ENCODE measurements at places on chromosomes 12 and 14.
A peak's percentile ranks its signal among the peaks of the same experiment; 100 is the strongest.

DNA sequence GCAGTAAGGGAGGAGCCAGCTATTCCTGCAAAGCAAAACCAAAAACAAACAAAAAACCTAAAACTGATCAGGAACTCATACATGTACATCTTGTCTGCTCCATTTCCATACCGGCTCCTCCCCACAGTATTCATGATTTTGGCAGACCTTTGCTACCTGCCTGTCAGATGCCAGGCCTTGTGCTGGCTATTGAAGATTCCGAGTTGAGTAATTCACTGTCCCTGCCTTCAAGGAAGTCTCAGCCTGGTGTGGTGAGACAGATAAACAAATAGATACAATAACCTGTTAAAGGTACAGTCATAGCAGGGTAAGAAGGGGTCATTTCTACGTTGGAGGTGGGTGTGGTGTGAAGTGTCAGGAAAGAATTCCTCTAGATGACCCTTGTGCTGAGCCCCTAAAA, 42.7 kb downstream of the SUSD6 start:
- no peak for DNase-seq

DNA sequence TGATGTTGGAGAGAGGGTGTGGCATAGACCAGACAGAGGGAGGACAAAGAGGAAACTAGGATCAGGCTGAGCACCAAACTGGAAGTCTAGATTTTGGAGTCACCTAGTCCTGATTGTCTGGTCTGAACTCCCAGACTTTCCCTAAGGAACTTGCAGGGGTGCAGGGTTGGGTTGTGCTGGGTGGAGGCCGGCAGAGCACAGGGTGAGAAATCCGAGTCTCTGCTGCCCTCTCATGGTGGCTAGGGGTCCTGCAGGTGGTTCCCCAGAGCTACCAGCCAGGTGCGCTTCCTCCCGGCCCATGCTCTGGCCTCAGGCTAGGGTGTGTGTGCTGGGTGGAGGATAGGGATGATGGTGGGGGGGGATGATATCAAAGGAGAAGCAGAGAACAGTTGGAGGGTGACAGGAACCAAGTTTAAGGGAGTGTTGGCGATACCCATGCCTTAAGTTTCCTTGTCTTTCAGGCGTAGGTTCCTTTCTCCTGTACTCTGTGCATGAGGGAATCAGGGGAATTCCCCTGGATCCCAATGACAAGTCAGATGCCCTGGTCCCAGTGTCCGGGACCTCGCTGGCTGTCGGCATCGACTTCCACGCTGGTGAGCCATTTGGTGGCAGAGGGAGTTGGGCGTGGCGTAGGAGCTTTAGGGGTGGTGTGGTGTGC, 33.5 kb upstream of the NXPH4 start:
- DNase-seq: peak; percentile 71

- DNase-seq: peak; percentile 91
Observed at GRCh38 chr14:93939304-93940229, 12.4 kb downstream of the FAM181A start.

DNA sequence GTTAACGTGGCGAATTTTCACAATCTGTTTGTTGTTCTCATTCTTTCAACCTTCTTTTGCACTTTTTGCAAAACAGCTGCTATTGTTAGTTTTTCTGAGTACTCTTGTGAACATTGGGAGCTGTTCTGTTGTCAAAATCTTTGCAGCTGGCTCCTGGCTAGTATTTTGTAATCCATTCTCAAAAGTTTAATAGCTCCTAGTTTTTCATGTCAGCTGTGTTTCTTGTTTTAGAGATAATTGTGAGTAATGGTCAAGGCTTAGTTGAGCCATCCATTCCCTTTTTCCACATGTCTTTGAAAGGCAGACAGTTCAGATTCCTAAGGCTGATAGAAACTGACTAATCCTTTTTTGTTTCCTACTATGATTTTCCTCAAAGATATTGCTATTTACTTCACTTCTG, 39.1 kb upstream of the CRADD start:
- DNase-seq: no peak

DNA sequence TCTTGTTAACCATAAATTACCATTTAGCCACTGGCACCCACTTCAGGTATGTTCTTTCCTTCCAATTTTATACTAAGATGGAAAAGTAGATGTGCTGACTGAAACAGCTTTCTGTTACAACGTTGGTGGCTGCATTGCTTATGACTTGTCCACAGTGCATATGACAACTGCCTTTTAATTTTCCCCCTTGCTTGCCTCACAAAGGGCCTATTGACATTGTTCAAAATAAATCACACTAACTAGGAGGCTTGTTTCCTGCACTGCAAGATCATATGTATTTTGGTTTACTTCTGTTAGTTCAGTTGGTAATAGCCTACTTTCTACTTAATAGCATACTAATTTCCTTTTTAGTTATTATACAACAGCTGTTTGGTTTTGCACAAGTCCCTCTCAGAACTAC, 55.4 kb downstream of the SCAF11 start:
- no peak for DNase-seq

DNA sequence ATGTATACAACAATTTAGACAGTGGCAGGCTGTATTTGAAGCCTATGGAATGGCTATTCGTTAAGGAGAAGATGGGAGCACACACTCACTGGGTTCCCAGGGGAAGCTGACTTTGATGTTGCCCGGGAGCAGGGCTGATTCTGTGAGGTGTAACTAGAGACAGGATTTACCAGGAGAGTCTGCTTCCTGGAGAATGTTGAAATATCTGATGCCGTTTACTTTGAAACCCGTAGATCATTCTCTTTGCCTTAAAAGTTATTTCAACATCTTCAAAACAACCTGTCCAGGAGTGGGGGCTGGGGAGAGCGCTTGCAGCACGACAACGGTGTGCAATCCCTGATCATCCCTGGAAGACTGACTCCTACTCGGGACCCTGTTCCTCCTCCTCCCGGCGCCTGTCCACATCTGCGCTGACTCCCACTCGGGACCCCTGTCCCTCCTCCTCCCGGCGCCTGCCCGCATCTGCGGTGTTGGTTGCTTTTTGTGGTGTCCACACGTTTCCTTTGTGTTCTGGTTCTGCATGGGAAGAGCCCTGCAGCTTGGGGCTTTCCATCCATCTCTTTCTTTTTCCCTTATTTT, 72.6 kb downstream of the AACS start:
- no peak for DNase-seq

DNA sequence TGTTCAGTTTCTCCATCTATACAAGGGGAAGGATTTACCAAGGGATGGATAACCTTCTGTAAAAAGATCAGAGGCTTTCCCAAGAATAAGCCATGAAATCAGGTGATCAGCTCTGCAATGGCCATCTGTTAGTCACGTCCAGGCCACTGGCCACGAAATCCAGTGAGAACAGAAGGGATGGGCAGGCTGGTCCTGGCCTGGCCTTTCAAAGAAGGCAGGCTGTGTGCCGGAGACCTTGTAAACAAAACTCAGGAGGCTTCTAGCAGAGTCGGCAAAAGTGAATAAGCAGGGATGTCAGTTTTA, 68.5 kb downstream of the RNF34 start:
- DNase-seq: no peak

DNA sequence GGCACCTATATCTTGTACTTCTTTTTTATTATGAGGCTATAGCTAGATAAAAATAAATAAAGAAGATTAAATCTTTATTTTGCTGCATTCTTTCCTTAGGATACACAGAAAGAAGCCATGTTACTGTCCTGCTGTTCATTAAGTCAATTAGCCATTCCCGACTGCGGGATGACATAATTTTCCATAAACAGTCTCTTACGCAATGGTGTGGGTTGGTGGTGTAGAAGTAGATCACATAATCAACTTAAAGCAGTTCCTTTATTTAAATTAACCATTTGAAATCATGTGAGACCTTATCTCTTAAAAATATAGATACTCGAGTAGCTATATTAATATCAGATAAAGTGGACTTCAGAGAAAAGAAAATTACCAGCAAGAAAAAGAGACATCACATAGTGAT, 40.2 kb downstream of the TAOK3 start:
- DNase-seq: no peak

GRCh38 chr12:8941691-8942478, 7.6 kb downstream of the M6PR start:
- no peak for DNase-seq

DNA sequence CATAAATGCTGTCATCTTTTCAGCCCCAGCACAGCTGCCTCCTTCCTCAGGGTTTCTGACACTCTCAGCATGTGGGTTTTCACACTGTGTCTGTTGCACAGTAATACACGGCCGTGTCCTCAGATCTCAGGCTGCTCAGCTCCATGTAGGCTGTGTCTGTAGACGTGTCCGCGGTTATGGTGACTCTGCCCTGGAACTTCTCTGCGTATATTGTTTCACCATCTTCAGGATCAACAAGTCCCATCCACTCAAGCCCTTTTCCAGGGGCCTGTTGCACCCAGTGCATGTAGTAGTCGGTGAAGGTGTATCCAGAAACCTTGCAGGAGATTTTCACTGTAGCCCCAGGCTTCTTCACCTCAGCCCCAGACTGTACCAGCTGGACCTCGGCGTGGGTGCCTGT, 1210.6 kb downstream of the TMEM121 start:
- no peak for DNase-seq
